ENCODE measurements at places on chromosomes 13 and 19.

- DNase-seq: no peak
Observed at GRCh38 chr13:77114271-77114670, 87.3 kb upstream of the FBXL3 start.

DNA sequence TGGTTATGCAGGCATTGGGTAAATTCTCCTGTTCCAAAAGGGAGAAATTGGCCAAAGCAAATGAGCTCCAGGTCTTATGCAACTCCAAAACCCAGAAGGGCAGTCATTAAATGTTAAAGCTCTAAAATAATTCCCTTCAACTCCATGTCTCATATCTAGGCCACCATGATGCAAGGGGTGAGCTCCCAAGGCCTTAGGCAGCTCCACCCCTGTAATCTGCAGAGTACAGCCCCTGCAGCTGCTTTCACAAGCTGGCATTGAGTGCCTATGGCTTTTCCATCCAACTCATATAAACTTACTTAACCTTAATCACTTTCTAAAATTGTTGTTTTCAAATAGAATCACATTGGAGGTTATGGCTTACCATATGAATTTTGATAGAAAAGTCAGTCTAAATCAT is 44.7 kb upstream of the ZNF429 start:
- no peak for DNase-seq

- DNase-seq: no peak
Observed at GRCh38 chr13:40777809-40778175, 6.8 kb upstream of the MRPS31 start.

DNA sequence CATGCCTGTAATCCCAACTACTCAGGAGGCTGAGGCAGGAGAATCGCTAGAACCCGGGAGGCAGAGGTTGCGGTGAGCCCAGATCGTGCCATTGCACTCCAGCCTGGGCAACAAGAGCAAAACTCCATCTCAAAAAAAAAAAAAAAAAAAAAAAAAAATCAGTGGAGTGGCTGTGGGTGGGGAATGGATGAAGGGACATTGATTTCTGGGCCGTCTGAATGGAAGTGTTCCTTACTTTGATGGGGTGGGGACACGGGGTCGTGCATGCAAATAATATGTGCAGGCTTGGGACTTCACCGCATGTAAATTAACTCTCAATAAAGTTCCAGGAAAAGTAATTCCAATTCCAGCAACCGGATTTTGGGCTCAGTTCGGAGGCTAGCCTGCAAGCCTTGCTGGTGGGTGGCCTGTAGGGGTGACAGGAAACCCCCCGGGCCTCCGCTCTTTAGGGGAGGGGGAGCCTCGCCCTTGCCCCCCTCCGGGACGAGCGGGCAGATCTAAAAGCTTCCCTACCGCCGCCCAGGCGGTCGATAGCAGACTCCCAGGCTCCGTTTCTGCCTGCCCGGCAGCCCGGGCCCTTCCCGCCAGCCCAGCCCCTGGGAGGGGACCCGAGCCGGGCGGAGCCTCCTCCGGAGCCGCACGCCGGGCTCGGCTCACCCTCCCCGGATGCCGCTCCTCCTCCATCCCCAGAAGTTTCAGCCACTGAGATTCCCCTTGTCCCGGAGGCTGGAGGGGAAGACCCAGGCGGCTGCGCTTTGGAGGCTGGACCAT is 48.0 kb upstream of the ADGRE5 start:
- peak; percentile 31 for DNase-seq

DNA sequence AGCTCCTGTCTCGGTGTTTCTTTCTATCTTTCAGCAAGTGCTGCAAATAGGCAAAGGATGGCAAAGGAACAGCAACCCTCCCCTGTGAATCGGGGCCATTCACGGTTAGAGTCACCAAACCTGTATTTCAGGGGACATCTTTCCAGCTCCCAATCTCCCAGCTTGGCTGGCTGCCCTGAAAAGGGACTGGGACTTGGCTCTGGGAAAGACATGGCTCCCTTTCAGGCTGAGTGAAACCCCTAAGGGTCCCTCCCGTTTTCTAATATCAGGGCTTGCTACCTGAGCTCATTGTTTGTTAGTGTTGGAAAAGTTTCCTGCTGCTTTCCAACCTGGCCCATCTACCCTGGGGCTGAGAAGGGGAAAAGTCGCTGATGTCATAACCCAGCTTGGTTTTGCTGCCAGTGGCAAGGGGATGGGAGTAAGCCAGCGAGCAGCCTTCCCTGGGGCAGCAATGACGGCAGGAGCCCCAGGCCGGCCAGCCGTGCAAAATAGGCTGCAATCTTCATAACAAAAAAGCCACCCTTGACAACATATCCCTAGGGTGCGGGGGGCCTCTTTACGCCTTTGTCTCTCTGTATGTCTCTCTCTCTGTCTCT is 29.9 kb downstream of the SERP2 start:
- no peak for DNase-seq

DNA sequence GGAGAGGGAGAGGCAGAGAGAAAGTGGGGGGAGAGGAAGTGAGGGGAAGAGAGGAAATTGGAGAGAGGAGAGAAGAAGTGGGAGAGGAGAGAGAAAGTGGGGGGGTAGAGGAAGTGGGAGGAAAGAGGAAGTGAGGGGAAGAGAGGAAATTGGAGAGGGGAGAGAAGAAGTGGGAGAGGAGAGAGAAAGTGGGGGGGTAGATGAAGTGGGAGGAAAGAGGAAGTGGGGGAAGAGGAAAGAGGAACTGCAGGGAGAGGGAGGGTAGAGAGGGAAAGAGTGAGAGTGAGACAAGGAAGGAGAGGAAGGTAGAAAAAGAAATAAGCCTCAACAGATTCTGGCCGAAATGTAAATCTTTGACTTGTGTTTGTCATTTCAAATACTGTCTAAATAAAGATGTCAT is 146.6 kb downstream of the KLF12 start:
- no peak for DNase-seq

- no peak for DNase-seq
Observed at GRCh38 chr13:57424379-57424778, 207.2 kb upstream of the PCDH17 start.

DNA sequence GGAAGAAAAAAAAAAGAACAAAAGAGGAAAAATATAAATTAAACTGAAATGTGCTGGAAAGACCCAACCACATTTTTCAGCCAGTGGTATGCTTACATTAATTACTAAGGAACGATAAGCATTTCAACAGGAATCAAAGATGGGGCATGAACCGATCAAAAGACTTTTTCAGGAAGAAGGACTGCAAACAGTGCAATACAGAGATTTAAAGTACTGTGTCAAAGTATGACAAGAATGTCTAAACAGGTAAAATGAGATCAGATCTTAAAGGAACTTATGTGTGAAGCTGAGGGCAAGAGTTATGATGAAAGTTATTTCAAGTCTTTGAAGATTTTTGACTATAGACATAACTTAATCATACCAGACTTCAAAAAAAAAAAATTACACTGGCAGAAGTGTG is 1761.8 kb downstream of the SLITRK5 start:
- DNase-seq: no peak

- no peak for DNase-seq
Observed at GRCh38 chr19:11069561-11069960, 19.7 kb upstream of the LDLR start.

GRCh38 chr13:45658586-45659235 is 43.2 kb upstream of the ERICH6B start:
- peak; percentile 82 for DNase-seq

- DNase-seq: peak; percentile 90
Observed at GRCh38 chr13:76711550-76712182, 174.5 kb downstream of the KCTD12 start.

DNA sequence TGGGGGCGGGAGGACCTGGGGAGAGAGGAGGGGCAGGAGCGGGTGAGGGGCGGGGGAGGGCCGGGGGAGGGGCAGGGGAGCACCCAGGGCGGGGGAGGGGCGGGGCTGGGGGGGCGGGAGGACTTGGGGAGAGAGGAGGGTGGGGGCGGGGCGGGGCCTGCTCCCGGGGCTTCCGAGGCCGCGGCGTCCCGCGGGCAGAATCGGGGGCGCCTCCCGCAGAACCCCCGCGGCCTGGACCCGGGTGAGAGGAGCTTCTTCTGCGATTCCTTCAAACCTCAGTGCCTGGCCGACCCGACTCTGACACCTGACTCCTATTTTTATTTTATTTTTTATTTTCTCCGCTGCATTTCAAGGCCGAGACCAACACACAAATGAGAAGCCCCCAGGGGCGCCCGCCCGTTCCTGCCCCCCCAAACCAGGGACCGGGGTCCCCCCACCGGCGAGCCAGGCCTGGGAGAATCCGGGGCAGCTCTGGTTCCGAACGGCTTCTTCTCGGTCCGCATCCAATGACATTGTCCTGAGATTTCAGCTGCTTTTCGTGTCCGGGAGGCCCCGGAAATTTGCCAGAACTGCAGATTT is 470 bp upstream of the GRTP1 start:
- DNase-seq: no peak

DNA sequence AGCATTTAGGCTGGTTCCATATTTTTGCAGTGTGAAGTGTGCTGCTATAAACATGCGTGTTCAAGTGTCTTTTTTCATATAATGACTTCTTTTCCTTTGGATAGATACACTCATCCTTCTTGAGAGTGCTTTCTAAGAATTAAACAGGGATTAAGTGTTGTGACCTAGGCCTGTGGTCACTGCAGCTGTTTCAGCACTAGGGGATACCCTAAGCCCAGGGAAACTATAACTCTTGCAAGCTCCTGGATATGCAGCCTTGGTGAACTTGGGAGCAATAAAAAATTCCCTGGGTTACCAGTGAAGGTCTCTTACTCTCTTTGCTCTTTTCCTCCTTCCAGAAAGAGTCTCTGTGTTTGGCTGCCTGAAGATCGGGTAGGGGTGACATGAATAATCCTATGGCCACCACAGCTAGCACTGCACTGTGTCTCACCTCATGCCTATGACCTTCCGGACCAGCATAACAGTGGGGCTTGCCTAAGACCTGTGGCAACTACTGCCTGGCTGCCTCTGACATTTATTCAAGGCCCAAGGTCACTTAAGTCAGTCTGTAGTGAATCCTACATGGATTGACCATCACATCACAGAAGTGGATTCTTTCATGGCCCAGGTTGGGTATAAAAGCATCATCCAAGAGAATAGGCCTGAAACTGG is 799.7 kb downstream of the DACH1 start:
- no peak for DNase-seq

DNA sequence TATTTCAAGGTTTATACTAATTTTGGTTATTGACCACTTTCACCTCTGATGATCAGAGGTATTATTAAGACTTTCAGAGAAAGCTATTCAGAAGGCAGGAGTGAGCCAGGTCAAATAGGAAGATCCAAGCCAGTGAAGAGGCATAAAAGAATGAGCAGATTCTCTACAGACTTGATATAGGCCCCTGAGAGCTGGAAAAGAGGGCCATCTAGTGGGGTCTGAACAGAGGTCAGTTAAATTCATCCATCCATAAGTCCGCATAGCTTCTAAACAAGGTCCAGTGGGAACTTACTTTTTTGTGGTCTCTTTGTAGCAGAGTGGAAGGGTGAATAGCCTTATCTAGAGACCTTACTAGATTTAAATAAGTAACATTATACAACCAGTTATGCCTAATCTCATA is 126.6 kb upstream of the UFM1 start:
- DNase-seq: peak; percentile 7

GRCh38 chr19:55643003-55643886 is at the start of gene ZNF581:
Gene ZNF581, plus strand, starts transcription at chr19:55643649. Its CDS starts 923 bp downstream, at chr19:55644572.
- peak; percentile 85 for DNase-seq

GRCh38 chr13:91375116-91375729 is 23.2 kb upstream of the GPC5 start:
- no peak for DNase-seq

- peak; percentile 48 for DNase-seq
Observed at GRCh38 chr13:106210324-106210723, 325.1 kb downstream of the EFNB2 start.

GRCh38 chr13:93959796-93960533 is 519.5 kb downstream of the DCT start:
- DNase-seq: no peak

GRCh38 chr19:16497042-16497441 is 848 bp downstream of the C19orf44 start:
- DNase-seq: no peak

- DNase-seq: peak; percentile 12
Observed at GRCh38 chr13:110415669-110416068, 108.6 kb downstream of the COL4A2 start.

- DNase-seq: peak; percentile 76
Observed at GRCh38 chr13:46948338-46948737, 51.5 kb upstream of the HTR2A start.

DNA sequence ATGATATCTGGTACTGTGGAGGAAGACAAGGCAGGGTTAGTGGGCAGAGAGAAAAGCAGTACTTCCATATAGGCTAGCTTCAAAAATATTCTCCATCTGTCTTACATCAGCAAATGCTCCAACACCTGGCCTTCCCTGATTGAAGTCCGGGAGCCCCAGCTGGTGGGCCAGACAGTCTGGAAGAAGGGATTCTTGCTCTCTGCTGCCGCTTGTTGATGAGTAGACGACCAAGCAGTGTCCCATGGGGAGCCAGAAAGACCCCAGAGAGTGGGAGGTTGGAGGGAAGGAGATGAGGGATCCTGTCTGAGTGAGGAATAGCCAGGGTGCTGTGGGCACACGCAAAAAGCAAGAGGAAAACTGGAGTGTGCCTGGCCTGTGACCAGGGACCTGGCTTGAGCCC is 95.1 kb downstream of the ATP8A2 start:
- DNase-seq: no peak

DNA sequence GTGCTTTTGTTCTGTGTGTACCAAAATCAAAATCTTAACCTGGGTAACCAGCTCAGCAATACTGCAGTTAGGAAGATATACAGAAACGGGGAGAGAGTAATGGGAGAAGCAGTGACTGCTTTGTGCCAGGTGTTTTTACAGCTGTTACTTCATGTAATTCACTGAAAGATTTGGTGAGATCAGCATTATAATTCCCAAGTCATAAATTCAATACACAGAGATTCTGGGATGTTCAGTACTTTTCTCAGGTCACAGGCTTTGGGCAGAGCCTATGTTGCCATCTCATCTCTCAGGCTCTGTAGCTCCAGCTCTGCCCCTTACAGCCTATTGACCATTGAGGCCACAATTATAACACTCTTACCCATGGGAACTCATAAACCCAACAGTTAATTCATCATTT is 138.5 kb downstream of the ZAR1L start:
- no peak for DNase-seq

- no peak for DNase-seq
Observed at GRCh38 chr13:59061621-59062020, 1102.1 kb downstream of the DIAPH3 start.

DNA sequence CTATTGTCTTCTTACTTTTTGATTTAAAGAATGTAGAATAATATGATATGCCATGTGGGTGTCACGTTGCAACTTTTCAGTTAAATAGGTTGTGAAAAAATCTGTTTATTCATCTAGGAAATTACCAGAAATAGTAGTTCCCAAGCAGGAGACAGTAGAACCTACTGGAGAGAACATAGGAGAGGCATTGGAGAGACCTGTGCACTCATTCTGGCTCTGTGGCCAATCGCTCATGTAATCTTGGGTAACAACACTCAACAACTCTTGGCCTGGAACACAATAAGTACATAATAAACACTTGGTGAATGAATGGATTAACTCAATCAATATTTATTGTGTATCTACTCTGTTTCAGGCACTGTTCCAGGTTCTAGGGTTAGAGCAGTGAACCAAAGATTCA is 35.3 kb downstream of the EDNRB start:
- no peak for DNase-seq

- no peak for DNase-seq
Observed at GRCh38 chr13:50484472-50485113, 358.9 kb downstream of the DLEU7 start.

Measured in NCI-H226 (cell line).